ENCODE measurements at places on chromosomes 2 and 18.

DNA sequence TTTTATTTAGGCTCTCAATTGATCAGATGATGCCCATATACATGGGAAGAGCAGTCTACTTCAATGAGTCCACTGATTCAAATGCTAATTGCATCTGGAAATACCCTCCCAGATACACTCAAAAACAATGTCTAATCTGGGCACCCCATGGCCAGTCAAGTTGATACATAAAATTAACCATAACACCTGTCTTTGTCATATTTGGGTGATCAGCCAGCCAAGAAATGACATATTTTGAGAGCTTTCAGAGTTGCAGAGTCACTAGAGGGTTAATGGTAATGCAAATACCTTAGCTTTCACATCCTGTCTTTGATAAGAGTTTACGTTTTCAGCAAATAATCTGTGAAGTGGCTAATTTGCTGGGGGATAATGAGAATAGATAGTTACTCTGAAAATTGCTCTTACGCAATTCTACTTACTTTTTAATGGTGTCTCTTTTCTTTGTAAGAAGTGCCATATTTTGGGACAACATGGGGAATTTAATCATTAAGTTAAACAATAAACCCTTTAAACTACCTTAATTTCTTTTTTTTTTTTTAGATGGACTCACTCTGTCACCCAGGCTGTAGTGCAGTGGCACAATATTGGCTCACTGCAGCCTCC, 49.1 kb downstream of the CCDC195 start:
- no peak for DNase-seq

DNA sequence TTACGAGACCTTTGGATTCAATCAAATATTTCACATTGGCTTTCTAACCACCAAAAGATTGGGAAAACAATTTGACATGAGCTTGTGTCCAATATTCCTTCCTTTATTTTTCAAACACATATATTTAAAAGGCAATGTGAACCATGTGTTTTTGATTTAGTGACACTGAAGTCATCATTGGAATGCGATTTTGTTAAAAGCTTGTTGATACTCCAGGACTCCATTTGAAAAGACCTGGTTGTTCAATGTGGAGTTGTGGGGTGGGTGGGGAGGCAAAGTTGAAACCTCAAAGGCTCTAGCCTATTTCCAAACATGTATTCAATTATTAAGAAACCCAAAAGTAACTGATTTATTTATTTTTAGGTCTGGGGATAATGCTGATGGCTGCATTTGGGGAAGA, 114.1 kb upstream of the TRIB2 start:
- no peak for DNase-seq

DNA sequence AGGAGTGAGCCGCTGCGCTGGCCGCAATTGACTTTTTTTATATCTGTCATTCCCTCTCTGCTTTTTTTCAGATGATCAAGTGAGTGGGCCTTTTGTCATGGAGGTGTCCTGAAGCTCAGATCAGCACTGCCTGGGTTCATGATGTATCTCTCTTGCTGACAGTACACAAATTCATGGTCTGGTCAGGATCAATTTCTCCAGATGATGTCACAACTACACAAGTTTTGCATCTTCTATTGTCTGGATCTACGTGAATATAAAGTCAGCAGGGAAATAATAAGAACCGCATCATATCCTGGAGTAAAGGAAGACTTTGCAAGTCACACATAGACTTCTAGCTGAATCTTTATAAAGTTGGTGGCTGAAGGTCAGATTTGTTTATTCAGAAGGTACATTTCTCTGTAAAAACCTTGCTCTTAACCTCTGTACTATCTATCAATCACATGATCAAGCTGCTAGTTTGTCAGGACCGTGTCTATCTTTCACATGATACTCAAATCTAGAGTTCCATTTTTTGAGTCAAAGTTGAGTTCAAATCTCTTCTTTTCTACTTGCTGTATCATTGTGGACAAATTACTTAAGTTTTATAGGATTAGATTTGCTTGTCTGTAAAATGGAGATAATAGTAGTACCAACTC, 13.1 kb upstream of the CD28 start:
- no peak for DNase-seq

GRCh38 chr2:85291425-85292023, 36.3 kb downstream of the TGOLN2 start:
- DNase-seq = no peak

- no peak for DNase-seq
Measured at GRCh38 chr2:128562471-128563347, 244.0 kb upstream of the HS6ST1 start.

- no peak for DNase-seq
Measured at GRCh38 chr2:219230059-219230540, 494 bp downstream of the ANKZF1 start.

- DNase-seq = no peak
Measured at GRCh38 chr18:78769502-78770105, 210.0 kb upstream of the SALL3 start.

All from activated CD8-positive, alpha-beta memory T cell treated with anti-CD3 and anti-CD28 coated beads for 4 hours (primary cell).